Urothelium cell line (cell line): ENCODE measurements at places on chromosomes 12 and 14.
A peak's percentile ranks its signal among the peaks of the same experiment; 100 is the strongest.

DNA sequence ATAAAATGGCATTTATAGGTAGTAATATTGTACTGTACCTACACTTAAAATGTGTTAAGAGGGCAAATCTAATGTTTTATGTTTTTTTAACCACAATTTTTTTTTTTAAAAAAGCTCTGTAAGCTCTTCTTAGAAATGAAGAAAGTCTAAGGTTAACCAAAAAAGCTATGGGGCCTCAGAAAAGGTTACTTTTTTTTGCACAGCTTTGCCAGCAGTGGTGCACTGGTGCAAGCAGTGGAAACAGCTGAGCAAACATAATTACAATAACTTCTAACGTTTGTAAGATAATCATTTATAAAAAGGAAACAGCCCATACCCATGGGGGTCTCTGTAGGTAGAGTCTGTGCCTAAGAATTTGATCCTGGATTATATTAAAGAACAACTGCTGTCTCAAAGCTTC is 85.1 kb upstream of the NID2 start:
- DNase-seq, result no peak

GRCh38 chr14:38252066-38252710 is 3.7 kb downstream of the CLEC14A start:
- no peak for DNase-seq

GRCh38 chr12:48032597-48032996 is 28.3 kb upstream of the COL2A1 start:
- no peak for DNase-seq

DNA sequence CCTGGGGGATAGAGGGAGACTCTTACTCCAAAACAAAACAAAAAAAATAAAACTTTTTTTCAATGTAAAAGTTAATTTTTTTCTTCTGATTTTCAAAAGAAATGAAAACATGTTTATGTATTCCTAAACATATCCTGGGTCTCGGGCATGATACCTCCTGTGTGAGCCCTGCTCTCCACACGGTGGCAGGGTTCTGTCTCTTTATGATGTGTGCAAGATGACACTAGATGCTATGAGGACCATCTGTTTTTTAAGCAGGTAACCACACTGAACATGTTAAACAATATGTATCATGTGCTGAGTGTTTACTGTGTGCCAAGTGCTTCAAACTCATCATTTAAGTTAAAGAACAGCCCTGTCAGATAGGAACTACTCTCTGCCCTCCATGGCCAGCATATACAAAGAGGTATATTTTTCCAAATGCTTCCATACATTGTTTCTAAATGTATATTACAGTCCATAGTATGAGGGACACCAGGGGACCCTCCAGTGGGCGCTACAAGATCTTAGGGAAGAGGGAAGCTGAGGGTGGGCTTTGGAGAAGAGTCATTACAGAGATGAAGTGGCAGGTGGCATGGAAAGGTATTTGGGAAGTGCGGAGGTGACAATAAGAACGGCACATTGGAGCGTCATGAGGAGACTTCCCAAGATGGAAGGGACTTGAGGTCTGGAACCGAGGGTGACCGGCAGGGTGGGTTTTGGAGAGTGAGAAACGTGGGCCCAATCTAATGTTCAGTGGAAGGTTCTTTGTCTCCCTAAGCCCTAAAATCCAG is 28.5 kb downstream of the FOS start:
- DNase-seq, result peak; percentile 57
